ENCODE measurements at places on chromosomes 5 and 9.

DNA sequence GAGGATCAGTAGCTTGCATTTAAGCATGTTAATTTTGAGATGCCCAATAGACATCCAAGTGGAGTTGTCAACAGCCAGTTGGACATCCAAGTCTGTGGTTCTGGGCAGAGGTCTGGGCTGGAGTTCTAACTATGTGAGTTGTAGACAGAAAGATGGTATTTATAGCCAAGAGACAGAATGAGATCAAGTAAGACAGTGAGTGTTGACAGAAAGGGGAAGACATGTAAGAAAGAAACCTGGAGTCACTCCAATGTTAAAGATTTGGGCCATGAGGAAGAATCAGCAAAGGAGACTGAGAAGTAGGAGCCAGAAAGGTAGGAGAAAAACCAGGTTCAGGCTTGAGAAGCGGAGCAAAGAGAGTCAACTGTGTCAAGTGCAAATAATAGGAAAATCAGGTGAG lies 95.5 kb upstream of the PUM3 start:
- DNase-seq = no peak

- no peak for DNase-seq
Measured at GRCh38 chr9:116020146-116020545, 133.4 kb upstream of the PAPPA start.

DNA sequence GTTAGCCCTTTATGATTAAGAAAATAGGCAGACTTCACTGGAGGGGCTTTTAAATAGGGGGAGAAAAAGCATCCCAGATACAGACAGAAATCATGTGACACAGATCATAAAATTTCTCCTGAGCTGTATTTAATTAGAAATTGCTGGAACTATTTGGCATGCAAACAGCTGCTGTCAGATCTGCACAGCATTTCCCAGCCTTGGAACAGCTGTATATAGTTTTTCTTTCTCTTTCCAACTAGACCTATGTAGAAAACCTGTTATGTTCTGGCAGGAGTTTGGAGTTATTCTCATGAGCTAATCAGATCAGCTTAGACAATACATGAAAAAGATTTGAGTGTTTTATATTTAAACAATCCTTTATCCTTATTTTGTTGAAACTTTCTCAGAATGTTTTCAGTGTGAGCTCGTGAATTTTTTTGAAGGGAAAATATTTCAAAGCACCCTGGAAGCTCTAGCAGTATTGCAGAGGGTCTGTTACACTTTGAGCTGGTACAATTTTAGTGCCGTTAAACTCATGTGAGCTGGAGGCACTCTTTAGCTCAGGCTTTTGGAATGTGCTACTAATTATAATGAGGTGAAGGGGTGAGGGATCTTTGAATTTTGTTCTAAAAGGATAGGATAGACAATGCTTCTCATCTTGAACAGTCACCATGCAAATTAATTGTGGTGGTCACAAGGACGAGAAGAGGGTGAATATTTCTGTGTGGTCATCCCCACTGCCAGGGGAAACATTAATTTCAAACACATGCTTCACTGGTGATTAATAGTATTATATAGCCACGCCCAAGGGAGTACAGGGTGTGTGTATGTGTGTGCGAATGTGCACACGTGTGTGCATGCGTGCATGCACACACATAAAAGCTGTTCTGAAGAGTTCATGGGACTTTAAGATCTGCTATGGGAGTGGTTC lies 239.4 kb upstream of the FBXL7 start:
- DNase-seq = no peak

GRCh38 chr9:103798620-103799019 lies 295.5 kb upstream of the SMC2 start:
- DNase-seq = no peak

- no peak for DNase-seq
Measured at GRCh38 chr9:2691212-2691611, 26.1 kb upstream of the KCNV2 start.

GRCh38 chr5:150497989-150498317 lies 10.0 kb upstream of the NDST1 start:
- DNase-seq = no peak

DNA sequence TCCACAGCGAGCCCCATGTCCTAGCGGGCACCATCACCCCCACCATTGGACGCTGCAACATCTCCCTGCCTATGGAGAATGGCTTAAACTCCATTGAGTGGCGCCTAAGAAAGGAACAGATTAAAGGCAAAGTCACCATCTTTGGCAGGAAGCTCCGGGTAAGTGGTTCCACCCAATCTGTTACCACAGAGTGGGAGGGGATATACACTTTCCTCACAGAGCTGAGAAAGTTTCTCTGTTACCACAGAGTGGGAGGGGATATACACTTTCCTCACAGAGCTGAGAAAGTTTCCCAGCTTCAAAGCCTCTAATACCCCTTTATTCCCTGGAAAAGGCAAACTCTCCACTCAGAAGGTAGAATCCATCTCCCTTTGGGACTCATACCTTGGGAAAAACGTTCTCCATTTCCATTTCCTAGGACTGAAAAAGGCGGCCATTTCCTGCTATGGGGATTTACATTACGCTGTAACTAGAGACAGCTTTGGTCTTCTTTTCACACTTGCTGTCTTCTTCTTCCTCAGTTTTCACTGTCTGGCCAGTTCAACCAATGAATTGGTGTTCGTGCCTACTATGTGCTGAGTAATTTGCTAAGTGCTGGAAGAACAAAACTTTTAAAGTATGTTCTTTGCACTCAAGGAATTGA lies 63.4 kb upstream of the WWC1 start:
- peak; percentile 33 for DNase-seq

DNA sequence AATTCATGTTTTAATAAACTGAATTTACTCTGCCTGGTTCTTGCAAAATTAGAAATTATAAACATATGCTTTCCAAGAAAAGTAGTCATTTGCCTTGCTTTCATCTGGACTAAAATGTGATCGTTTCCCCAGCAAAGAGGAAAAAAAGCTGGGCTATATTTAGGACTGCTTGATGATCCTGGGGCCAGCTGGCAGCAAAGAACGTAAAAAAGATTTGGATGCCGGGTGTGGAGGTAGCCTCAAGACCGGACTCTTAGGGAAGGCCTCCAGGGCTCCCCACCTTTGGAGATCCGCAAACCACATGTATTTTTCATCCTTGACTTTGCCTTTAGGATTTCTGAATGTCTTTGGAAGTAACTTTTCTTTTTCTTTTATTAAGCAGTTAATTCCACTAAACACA lies 156.1 kb upstream of the SEMA6A start:
- no peak for DNase-seq

- DNase-seq = no peak
Measured at GRCh38 chr5:109407913-109408312, 1.9 kb downstream of the PJA2 start.

- no peak for DNase-seq
Measured at GRCh38 chr5:73153513-73153912, 19.5 kb upstream of the TMEM174 start.

DNA sequence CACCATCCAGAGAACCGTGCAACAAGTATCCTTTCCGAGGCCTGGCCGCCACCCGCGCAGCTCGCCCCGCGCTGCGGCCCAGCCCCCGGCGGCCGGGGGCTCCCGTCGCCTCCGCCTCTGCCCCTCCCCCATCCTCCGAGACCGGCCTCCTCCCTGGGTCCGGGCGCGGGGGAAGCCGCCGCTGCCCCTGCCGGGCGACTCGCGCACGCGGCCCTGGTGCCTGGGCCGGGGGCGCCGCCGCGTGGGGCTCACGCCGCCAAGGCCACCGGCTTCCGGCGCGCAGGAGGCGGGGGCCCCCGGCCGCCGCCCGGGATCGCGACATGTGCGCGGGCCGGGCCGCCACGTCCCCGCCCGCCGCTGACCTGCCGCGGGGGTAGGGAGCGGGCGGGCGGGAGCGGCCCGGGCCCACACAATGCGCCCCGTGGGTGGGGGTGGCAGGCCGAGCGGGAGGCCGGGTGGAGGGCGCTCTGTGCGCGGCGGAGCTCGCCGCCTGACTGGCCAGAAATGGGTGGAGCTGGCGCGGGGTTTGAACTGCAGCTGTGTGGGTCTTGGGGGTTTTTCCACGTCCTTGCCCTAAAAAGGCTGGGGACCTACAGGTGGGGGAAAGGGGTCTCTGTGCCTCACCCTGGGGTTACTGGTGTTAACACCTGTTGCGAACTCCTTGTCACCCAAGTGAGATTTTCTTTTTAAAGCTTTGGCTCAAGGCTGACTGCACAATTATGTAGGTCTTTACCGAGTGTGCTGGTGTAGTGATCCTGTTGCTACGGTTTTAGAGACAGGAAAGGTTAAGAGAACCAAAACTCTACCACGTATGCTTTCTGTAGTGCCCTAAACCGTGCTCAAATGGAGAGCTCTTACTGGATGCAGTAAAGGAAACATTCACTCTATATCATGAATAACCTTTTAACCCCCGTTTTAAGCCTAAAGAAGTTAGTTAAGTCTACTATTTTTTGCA lies 32.3 kb downstream of the TNPO1 start:
- peak; percentile 51 for DNase-seq

- DNase-seq = no peak
Measured at GRCh38 chr5:168553377-168554130, 24.4 kb downstream of the FBLL1 start.

DNA sequence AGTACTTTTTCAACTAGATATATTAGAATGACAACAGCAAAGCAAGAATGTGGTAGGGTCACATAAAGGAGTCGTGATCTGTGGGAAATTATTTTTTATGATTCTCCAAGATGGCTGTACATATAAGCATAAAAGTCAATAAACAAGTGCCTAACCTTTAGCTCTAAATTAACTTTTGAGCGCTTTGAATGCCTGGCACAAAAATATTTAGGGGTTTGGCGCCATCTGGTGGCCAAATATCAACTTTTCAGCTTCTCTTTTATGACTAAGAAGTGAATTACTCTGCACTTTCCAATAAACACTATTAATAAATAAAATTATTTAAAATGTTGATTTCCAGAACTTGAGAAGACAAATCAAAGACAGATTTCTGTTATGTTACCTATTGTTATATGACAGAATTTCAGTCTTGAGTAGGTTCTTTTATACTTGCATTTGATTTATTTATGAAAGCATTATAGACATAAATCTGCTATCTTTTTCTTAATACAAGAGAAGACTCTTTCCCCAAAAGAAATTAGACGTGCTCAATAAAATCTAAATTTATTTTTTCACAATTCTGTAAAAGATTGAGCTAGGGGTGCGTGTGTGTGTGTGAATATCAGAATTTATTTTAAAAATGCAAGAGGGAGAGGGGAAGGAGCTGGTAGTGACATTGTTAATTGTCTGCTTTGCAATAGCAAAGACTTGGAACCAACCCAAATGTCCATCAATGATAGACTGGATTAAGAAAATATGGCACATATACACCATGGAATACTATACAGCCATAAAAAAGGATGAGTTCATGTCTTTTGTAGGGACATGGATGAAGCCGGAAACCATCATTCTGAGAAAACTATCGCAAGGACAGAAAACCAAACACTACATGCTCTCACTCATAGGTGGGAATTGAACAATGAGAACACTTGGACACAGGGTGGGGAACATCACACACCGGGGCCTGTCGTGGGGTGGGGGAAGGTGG lies 36.7 kb upstream of the ARRDC3 start:
- peak; percentile 72 for DNase-seq

DNA sequence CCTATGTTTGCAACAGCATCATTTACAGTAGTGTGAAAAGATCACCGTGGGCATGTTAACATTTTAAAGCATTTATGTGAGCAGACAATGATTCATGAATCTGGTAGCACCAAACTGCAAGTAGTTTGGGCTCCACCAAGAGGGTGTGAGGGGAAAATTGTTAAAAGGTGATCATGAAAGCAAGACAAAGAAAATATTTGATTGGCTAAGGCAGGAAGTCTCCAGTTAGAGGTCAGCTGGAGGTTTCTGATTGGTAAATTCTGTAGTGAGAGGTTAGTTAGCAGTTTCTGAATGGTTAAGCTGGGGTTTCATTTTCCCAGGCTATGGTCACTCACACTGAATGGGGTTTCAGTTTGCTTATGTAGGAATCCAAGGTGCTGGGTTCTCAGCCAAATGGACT lies 13.5 kb upstream of the DRD1 start:
- no peak for DNase-seq

DNA sequence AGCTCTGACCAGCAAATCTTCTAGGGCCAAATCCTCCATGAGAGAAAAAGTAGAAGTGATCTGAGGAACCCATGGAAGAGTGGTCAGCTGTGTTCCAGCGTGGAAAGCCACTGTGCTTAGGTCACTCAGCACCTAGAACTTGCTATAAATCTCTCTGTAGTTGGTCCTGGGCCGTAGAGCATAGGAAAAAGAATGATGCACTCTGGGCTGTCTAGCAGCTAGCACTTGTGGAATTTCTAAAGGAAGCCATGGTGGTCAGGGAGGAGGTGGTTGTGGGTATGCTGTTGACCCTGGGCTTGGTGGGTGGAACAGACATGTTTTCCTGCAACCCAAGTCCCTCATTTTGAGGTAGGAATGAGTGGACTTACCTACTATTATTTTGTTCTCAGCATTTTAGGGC lies 48.1 kb downstream of the GGTA1 start:
- DNase-seq = no peak
